ENCODE measurements at places on chromosomes 13 and 19.

DNA sequence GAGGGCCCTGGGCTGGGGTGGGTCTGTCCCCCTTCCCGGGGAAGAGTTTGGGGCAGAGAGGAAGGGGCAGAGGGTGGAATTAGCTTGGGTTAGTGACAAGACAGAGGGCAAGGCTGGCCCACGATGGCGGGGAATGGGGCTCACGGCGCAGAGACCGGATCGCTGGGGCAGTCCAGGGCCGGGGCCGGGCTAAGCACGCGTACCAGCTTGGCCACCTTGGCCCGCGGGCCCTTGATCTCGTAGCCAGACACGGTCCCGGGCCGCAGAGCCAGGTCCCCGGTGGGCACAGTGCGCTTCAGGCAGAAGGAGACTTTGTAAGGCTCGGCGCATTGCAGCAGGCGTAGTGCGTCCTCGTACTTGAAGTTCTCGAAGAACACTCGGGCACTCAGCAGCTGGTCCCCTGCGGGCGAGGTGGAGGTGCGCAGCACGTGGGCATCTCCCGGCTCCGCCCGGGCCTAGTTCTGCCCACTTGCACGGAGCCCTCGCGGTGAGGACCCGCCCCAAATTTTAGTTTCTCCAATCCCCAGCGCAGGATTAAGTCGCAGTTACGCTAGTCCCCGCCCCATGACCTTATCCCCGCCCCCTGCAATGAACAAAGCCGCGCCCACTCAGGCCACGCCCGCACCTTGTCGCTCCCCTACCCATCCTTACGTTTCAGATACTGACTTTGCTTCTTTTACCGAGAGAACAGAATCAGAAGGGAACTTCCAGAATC lies 8.6 kb upstream of the HIPK4 start:
- no peak for DNase-seq

- DNase-seq: no peak
Measured at GRCh38 chr19:5193192-5193591, 147.4 kb downstream of the PTPRS start.

DNA sequence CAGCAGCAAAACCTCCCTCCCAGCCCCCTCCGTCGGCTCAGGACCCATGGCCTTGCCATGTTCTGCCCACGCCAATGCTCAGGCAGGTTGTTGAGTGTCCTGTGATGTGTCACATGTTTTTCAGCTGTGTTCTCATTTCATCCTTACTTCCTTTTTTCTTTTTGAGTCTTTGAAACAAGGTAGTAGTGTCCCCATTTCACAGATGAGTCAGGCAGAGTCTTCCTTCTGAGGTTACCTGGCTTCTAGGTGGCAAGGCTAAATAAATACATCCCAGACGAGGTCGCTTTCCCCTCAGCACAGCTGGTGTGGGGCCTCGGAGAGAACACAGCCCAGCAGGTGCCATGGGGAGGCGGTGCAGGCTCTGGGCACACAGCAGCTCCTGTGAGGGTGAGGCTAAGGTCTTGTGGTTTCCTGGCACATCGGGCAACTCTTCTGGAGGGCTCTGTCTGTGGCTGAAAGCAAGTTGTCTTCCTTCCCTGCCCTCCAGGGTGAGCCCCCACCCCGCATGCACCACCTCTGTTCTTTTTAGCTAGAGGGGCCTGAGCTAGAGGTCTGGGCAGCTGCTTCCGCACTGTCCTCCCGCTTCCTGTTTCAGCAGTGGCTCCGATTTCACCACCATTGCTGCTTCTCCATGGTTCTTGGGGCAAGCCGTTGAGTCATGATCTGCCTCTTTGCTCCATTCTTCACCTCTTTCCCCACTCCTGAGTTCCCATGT lies 15.1 kb downstream of the PRAM1 start:
- DNase-seq: no peak

GRCh38 chr13:60335531-60335930 lies 61.5 kb upstream of the TDRD3 start:
- DNase-seq: no peak

DNA sequence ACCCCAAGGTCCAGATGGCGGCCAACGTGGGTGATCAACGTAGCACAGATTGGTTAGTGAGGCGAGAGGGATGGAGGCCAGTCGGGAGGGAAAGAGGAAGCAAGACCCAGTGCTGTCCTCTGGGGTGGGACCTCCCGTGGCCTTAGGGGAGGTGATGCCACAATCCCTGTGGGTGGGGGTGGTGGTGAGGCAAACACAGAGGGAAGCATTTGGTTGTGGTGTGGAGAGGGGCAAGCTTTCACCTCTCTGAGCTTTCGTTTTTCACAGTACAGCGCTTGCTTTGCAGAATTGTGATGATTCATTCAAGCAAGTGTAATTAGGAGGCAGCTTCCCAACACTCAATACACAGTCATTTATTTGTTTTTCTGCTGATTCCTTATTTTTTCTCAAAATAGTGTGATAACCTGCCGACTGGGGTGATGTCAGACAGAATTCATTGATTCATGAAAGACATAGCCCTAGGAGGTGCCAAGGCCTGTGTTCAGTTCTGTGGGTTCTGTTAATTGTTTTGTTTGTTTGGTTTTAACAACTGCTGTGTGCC lies 2.4 kb downstream of the LENG8 start:
- peak; percentile 28 for DNase-seq

- DNase-seq: no peak
Measured at GRCh38 chr13:25709088-25709487, 337.3 kb downstream of the ATP8A2 start.

GRCh38 chr13:111259058-111259457 lies 61.4 kb upstream of the TEX29 start:
- no peak for DNase-seq

DNA sequence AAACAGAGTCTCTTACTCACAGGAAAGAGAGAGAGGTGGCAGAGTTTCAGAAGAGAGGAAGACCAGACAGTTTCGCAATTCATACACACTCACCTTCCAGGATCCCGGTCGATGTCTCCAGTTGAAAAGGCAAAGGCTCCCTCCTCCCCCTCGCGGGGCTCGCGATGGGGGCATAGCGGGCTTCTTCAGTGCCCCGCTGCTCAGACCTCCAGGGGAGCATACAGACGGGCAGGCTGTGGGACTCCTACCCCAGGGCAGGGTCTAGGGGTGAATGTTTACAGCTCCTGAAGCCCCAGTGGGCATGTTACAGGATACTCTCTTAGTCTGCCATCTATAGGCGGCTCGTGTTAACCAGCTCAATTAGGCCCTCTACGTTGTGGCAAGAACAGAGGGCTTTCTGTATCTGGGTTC lies 139.2 kb downstream of the SLITRK5 start:
- no peak for DNase-seq

DNA sequence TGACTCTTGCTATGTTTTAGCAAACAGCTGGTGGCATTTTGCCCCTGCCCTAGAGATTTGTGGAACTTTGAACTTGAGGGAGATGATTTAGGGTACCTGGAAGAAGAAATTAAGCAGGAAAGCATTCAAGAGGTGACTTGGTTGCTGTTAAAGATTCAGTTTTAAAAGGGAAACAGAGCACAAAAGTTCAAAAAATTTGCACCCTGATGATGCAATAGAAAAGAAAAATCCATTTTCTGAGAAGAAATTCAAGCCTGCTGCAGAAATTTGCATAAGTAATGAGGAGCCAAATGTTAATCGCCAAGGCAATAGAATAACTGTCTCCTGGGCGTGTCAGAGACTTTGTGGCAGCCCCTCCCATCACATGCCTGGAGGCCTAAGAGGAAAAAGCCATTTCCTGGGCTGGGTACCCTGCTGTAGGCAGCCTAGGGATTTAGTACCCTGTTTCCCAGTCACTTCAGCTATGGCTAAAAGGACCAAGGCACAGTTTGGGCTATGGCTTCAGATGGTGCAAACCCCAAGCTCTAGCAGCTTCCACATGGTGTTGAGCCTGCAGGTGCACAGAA lies 958.5 kb upstream of the MIR17HG start:
- no peak for DNase-seq

DNA sequence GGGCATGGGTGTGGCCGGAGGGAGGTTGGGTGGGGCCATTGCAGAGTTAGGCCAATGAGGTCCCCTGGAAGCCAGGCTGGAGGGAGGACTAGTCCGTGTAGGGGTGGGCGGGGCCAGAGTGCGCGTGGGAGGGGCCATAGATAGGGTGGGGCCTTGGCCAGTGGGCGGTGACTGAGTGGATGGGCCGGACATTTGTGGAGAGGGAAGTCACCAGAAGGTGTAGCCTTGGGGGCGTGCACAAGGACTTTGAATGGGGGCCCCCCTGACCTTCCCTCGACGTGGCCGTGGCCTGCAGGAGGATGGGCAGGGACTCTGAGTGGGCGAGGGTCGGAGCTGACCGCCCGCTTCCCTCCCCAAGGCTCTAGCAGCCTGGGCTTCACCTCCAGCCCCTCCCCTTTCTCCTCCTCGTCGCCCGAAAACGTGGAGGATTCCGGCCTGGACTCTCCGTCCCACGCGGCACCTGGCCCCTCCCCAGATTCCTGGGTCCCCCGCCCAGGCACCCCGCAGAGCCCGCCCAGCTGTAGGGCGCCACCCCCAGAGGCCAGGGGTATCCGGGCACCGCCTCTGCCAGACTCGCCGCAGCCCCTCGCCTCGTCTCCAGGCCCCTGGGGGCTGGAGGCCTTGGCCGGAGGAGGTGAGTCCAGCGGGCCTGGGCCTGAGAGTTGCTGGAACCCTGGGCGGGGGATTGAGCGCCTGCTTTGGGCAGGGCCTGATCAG lies 16.5 kb upstream of the B3GNT3 start:
- peak; percentile 67 for DNase-seq

DNA sequence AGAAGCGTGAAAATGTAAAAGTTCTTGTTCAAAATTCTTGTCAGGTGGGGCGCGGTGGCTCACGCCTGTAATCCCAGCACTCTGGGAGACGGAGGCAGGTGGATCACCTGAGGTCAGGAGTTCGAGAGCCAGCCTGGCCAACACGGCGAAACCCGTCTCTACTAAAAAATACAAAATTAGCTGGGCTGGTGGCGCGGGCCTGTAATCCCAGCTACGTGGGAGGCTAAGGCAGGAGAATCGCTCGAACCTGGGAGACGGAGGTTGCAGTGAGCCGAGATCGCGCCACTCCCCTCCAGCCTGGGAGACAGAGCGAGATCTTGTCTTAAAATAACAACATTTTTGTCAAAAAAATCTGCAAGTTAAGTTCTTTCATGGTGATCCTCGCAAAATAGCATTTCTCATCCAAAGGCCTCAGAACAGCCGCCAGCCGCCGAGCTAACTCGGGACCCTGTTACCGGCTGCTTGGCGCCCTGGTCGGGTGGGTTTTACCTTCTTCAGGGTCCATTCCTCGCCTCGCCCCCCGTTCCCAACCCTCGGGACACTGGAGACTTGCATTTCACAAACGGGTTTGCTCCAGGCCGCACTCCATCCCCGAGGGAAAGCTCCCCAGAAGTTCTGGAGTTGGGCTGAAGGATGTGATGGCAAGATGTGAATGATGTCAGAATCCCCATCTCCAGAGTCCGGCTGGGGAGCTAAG lies 1.6 kb downstream of the LATS2 start:
- no peak for DNase-seq

GRCh38 chr19:14480700-14481079 lies 5.5 kb upstream of the PTGER1 start:
- no peak for DNase-seq

DNA sequence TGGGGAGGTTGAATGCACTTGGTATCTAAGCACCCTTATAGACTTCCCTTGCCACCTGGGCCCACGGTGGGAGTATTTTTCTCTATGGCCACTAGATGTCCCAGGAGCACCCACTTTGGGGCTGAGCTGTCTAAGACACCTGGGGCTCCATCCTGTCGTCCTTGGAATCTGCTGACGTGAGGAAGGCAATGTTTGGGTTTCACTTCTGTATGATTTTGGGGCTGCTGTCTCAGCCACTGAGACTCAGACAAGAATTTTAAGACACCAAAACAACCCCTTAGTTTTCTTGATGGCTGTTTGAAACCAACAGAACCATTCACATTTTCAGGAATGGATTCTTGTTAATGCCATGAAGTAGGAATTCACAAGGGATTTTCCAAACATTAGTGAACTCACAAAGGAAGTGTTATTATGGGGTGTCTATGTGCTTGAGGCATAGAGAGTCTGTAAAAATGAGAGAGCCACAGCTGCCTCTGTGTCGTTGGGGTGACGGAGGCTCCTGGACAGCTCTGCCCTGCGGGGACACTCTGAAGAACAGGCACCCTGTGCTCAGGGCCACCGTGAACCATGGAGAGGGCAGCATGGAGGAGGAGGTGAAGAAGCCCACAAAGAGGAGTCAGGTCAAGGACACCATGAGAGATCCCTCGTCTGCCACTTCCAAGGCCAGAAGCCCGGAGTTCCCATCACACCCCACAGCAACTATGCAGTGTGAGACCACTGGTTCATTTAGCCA lies 106.8 kb upstream of the SPATA13 start:
- peak; percentile 58 for DNase-seq

GRCh38 chr19:8600064-8600463 lies 10.5 kb downstream of the ADAMTS10 start:
- DNase-seq: no peak

DNA sequence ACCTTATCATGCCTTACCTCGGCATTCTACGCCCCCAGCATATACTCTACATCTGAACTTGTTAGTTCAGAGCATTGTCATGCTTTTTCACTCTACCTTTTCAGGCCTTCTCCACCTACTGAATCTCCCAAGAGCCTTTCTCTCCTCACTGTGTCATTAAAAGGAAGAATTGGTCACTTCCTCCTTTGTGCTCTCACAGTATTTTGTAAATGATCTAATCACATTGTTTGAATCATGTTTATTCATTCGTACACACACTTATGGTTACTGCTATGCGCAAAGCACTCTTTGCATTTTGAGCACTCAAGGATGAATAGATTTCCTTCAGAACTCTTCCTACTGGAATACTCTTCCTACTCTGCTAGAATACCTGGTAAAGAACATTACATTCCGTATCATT lies 15.8 kb upstream of the ELF1 start:
- no peak for DNase-seq

DNA sequence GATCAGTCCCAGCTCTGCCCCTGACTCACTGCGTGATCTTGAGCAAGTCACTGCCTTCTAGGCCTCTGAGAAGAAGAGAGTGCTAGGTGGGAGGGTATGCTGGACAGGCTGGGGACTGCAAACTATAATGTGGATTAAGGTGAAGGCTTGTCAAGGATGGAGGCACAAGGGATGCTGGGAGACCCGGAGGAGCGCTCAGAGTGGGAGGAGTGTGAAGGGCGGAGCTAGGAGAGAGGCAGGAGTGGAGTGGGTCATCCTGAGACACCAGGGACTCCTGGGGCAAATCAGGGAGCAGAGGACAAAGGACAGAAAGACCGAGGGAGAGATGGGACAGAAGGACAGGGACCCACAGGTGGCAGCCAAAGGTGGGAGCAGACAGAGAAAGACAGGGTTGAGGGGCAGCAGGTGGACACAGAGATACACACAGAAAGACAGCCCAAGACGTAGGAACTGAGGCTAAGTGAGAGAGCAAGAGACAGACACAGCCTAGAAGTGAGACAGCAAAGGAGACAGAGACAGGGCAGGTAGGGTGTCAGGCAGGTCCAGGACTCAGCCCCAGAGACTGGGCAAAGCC lies 2.6 kb downstream of the GRIK5 start:
- DNase-seq: no peak

GRCh38 chr13:98158172-98158899 lies 15.4 kb downstream of the FARP1 start:
- DNase-seq: no peak

DNA sequence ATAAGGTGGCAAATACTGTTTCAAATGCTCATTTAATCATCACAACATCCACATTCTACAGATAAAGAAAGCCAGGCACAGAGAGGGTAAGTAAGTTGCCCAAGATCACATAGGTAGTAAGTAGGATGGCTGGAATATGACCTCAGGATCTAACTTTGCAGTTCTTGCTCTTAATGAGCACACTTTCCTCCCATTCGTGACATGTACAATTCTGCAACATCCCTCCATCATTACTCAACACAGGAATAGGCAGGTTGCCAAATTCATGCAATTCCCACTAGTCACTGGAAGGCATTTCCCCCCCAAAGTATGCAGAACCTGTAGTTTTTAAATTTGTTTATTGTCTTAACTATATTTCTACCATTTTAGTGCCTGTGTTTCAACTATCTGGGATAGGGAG lies 109.2 kb downstream of the OLFM4 start:
- DNase-seq: peak; percentile 43

- no peak for DNase-seq
Measured at GRCh38 chr19:47433121-47433520, 13.8 kb upstream of the MEIS3 start.
